ENCODE measurements at places on chromosomes 6 and 20. TPM values are rescaled to one million over a fixed set of nuclear protein-coding genes. Genes with fewer than 3 reads are reported as not detected.

ARFGEF2 gene
- 23.0 TPM for total RNA-seq

PMEPA1 gene
- 15.7 TPM for total RNA-seq

CCM2L gene
- not detected for total RNA-seq

OGFR gene
- 54.5 TPM for total RNA-seq

REM1 gene
- not detected for total RNA-seq

DNA sequence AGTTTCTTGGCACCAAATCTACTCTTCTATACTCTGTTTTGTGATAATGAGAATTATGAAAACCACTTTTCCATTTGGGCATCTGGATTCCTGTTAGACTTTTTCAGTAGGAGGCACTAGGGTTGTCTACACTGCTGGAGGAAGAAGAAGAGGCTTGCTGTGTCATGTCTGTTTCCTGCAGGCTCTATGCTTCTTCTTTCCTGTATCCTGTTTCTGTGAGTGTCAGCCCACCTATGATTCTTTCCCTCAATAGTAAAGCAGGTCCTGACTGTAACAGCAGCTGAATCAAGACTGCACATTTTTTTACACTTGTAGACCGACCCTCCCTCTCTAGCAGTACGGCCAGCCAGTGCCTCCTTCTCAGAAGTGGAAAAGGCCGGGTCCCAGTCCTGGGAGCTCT lies 603.9 kb downstream of the HDGFL1 start:
- DNase-seq = no peak

- DNase-seq = no peak
Measured at GRCh38 chr6:108763931-108764579, 84.2 kb upstream of the ARMC2 start.

- DNase-seq = no peak
Measured at GRCh38 chr6:160439751-160440150, 91.6 kb downstream of the SLC22A3 start.

DNA sequence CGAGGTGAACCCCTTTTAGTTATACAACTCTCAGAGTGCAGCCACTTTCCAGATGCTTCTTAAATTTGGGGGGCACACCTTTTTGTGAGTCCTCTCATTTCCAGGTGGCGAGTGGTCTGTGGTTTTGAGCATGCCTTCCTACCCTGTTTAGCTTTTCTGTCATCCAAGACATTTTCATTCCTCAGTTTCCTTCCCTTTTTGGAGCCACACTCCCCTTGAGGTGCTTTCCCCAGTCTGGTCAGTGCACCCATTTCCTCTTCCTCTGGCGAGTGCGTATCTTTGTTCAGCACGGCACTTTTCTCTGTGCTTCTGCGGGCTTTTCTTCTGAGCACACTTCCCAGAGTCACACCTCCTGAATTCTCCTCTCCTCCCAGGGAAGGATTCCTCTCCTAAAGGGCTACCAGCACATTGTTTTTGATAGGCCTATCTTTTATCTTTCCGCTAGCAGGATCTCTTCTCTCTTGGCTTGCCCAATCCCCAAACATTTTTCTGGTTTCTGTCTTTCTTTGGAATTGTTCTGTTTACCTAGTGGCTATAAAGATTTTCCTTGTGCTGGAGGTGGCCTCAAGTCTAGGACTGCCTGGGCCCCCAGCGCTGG lies 1.4 kb downstream of the PHF20 start:
- DNase-seq = peak; percentile 9

DNA sequence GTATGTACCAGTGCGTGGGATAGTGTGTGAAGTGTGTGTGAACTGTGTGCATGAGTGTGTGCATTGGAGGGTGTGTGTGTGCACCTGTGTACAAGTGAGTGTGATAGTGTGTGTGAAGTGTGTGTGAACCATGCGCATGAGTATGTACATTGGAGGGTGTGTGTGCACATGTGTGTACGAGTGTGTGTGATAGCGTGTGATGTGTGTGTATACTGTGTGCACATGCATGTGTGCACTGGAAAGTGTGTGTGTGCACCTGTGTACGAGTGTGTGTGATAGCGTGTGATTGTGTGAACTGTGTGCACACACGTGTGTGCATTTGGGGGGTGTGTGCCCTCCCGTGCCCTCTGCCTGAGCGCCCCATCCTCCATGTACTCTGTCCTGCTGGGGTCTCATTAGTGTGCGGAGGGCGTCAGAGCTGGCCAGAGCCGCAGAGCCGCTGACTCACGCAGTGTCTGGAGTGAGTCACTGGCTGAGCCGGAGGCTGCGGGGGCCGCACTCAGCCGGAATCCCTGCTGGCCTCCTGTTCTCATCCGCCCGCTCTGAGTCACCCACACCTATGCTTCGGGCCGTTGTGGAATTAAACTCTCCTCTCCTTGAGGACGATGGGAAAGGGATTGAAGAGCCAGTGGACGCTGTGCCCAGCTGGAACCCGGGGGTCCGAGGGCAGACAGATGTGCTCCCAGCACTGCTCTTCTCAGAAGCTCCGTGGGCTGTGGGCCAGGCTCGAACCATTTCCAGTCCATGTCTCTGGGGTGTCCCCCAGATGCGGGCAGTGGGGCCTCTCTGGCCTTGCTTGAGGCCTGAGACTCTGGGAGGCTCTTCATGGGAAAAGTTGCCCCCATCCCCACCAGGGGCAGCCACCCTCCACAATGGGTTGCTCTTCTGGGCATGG lies 27.3 kb upstream of the STX16 start:
- DNase-seq = no peak

DNA sequence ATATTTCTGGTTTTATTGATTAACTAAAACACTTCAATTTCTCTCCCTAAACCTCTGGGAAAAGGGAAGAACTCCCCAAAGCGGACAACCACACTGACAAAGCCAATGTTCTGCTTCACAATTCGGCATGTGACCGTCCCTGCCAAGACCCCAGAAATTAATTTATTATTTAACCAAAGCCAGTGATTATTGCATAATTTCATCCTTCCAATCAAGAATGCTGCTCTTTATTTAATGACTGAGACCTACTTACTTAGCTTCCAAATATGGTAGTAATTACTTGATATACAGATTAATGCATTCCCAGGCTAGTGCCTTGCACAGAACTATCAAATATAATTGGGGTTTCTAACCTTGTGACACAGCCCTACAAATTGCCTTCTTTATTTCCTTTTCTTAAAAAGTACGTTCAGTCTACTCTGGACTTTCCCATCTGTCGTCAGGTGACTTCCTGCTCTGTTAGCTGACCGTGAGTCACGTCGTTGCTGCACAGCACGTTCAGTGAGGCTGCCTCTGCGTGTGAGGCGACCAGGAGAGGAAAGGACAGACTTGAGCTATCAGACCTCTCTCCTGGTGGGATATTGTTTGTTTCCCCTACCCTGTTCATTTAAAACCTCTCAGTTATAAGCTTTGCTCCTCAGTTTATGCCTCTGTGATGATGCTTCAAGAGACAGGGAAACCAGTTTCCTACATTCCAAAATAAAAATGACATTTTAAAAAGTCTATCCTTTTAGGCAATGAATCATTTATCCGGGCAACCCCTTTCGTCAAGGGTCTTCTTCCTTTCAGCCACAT lies 55.7 kb upstream of the TNFAIP3 start:
- DNase-seq = peak; percentile 58

DNA sequence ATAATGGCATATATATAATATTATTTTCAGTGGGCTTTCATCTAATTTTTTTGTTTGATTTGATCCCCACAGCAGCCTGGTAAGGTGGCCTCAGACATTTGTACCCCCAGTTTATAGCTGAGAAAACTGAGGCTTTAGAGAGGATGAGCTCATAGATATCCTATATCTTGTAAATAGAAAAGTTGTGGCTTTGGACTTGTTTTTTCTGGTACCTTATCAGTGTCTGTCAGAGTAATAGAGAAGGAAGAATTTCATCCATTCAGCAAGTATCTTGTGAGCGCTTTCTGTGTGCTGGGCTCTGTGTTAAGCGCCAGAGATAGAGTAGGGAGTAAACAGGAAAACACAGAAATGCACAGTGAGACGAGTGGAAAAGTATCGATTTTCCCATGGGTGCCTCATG lies 27.9 kb downstream of the TAF11 start:
- no peak for DNase-seq
